ENCODE measurements at places on chromosomes 1 and 21. TPM values are rescaled to one million over a fixed set of nuclear protein-coding genes. Genes with fewer than 3 reads are reported as not detected.

GRCh38 chr1:179589509-179589908, 2.1 kb upstream of the TDRD5 start:
- DNase-seq, result no peak

NIBAN1 gene
- 354 TPM for total RNA-seq

- DNase-seq, result no peak
These were observed 108.1 kb upstream of the IVNS1ABP start for GRCh38 chr1:185425163-185425562.

- no peak for DNase-seq
These were observed 290.0 kb downstream of the SETD4 start for GRCh38 chr21:35770101-35770945.

- DNase-seq, result no peak
These were observed 6.7 kb upstream of the TIE1 start for GRCh38 chr1:43293896-43294760.

DNA sequence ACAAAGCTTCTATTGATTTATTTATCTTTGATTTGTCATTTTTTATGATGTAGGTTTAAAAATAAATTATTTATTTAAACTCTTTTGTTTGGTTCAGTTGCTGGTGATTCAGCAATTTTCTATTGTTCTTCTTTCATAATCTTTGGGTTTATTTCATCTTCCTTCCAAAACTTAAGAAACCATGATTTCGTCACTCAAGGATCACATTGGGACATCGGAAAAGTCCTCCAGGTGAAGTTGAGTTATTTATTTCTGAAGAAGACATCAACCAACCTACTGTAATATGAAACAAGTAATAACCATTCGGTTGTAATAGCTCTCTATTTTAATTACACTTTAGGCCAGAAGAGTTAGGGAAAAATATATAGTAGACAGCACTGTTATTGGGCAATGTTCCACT, 23.0 kb upstream of the WLS start:
- no peak for DNase-seq

OR2L2 gene
- total RNA-seq, result not detected

RNF115 gene
- total RNA-seq, result 47.9 TPM

KRTAP13-2 gene
- total RNA-seq, result not detected

GRCh38 chr1:228472655-228473054, 14.5 kb upstream of the RNF187 start:
- no peak for DNase-seq

- no peak for DNase-seq
These were observed 21.4 kb downstream of the TGFB2 start for GRCh38 chr1:218366322-218367052.

FAM177B gene
- not detected for total RNA-seq

DMBX1 gene
- not detected for total RNA-seq

- DNase-seq, result no peak
These were observed 71.3 kb downstream of the AHCTF1 start for GRCh38 chr1:246860401-246860800.

- no peak for DNase-seq
These were observed 58.7 kb upstream of the STUM start for GRCh38 chr1:226489718-226490425.

KRTAP19-3 gene
- not detected for total RNA-seq

GBP5 gene
- 0.68 TPM for total RNA-seq

GRCh38 chr1:91054780-91055481, 33.1 kb upstream of the ZNF644 start:
- DNase-seq, result no peak
